ENCODE measurements at places on chromosomes 7 and 10. TPM values are rescaled to one million over a fixed set of nuclear protein-coding genes. Genes with fewer than 3 reads are reported as not detected.

SLC13A1 gene
- not detected for total RNA-seq

SMO gene
- 12.6 TPM for total RNA-seq

YWHAG gene
- total RNA-seq, result 68.4 TPM

GCK gene
- total RNA-seq, result 1.7 TPM

ADIRF gene
- total RNA-seq, result 142 TPM

POM121 gene
- total RNA-seq, result 4.8 TPM

MBL2 gene
- not detected for total RNA-seq

Measured in fibroblast of lung (primary cell).